ENCODE measurements at places on chromosomes 6 and 20.

DNA sequence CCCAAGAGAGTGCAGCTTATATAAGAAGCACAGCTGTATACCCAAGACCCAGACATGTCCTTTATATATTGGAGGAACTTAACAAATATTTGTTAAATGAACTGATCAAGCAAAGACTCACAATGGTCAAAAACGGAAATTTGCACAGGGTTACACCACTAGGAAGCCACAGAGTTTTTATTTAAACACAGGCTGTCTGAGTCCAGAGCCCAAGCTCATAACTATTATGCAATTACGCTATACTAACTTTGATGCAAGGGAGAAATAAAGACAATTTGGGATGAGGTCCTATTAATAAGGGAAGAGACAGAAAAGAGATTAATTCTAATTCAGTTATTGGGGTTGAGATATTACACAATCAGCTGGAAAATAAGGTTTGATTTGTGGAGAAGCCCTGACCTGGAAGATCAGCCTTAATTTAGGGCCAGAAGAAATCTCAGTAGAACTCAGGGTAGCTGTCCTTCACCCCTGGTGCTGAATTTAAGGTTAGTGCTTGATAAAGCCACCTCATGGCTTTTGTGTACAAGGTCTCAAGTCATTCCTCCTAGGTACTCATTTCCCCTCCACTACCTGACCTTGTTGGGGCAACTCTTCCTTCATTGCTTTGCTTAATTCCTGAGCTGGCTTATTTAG lies 10.5 kb upstream of the ZNF334 start:
- no peak for DNase-seq

DNA sequence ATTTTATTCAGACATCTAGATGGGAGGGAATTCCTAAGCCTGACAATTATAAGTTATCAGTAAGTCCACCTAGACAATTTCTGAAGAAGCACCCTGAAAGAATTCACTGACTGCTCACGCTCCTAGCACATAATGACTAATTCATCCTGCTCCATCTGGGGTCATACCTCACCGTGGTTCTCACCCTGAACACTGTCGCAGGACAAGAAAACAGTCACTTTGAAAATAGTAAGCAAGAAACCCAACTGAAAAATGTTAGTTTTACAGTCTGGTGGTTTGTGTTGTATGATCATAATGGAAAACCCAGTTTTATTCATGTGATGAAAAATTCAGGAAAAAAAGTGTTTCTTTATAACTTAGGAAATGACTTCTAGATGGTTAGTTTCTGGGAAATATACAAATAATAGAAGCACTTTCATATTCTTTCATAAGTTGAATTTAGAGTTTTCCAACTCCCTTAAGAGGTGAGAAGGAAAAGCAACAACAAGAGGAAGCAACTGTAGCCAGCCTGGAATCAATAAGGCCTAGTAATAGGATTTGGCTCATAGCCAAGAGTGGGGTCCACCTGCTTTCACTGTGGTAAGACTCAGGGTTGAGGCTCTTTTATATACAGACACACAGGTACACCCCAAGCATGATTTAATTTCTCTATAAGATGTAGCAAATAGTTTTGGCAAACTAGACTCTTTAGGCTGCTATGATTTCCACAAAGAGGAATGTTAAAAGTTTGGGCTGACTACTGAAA lies 94.1 kb downstream of the HIVEP2 start:
- no peak for DNase-seq

DNA sequence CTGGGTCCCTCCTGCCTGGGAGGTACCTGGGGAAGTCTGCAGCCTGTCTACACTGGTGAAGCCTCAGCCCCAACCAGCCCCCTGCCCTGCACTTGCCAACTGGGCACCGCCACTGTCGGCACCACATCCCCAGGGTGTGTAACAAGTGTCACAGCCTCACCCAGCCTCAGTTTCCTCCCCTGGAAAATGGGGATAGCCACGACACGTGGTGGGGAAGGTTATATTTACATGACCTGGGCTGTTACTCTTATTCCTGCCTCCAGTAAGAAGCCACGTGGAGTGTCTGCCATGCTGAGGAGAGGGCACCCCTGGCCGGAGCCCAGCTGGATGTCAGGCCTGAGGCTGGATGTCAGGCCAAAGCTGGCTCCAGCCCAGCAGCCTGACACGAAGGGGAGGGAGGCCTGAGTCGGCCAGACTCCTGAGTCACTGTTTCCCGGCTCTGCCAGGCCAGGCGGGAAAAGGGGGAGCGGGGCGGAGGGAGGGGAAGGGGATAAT lies 44.9 kb downstream of the SNAI1 start:
- DNase-seq = peak; percentile 53

DNA sequence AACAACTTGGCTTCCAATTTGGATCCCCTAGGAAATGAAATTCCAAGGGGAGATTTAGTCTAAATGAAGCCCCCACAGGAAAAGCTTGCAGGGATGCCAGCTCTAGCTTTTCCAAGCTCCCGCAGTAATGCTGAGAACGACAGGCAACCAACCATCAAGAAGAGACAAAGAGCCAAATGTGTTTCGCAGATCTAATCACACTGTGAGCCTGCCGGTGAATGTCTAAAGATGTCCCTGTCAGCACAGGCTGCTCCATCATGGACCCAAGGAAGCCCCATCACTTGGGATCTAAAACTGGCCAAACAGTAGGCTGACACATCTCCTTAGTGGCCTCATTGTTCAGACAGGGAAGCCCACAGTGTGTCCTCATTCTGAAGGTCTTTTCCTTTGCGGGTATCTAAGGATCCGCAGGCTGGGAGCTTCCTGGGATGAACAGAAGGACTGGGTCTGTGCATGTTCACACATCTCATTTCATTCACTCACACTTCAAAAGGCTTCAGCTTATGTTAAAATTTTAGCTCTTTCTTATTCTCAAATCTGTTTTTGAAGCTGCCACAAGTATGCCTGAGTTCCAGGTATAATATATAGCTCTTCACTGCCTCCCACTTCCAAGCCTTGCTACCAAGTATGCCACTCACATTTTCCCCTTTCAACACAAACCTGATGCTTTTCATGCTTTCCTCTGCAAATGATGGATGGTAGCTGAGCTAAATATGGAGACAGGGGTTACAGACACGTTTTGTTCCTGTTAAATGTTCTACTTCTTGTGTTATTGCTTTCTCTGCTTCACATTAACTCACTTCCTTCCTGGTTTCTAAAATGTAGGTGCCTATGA lies 229.8 kb downstream of the HIVEP2 start:
- DNase-seq = no peak

DNA sequence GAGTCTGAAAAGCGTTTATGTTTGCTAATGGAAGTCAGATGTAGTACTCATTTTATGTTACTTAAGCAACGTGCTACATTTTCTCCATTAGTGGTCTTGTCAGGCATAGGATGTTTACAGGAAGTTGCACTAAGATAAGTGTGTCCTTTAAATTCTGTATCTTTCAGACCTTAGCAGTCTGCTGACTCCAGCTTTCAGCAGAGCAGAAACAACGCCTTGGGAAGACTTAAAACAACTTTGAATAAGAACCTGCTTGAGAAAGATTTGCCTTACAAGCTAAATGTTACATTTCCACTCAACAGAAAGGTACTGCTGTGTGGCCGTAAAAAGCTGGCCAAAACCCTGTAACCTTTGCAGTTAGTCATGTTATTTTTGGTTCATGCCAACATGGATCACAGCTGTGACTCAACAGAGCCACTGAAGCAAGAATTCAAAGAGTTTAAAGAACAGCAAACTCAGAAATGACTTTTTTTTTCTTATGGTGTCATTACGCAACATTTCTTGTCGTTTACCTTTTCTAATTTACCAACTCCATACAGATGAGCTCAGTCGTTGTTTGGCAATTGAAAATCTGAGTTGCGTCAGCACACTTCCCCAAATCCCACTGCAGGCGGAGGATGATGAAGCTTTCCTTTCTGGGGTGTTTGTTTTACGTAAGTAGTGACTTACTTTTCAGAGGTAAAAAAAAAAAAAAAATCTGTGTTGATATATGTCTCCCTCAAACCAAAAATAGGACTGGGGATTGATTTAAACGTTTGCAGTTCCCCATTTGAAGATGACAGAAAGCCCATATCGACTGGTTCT lies 27.9 kb upstream of the BMP6 start:
- DNase-seq = peak; percentile 42

GRCh38 chr6:43951756-43952675 lies 175.2 kb downstream of the MRPL14 start:
- no peak for DNase-seq

DNA sequence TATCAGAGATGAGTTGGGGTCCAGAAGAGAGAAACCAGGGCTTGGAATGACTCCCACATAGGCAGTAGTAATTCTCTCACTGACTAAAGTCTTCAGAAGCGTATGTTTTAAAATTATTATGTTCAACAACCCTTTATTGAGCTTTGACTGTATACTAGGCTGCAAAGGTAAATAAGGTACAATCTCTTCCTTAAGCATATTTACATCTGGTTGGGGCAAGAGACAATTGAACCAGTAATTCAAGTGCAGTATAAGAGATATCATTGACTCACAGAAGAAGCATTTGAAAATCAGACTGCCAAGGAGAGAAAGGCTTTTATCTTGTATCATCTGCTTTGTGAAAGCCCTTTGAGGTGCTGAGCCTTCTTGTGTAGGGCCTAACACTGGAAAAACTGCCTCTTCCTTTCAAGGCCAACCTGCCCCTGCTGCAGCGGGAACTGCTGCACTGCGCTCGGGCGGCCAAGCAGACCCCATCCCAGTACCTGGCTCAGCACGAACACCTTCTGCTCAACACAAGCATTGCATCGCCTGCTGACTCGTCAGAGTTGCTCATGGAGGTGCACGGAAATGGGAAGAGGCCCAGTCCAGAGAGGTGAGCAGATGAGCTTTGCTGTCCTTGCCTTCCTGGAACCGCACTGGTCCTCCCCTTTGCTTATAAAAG lies 39.3 kb upstream of the C20orf144 start:
- no peak for DNase-seq

GRCh38 chr6:38305995-38306681 lies 333.6 kb downstream of the BTBD9 start:
- no peak for DNase-seq

DNA sequence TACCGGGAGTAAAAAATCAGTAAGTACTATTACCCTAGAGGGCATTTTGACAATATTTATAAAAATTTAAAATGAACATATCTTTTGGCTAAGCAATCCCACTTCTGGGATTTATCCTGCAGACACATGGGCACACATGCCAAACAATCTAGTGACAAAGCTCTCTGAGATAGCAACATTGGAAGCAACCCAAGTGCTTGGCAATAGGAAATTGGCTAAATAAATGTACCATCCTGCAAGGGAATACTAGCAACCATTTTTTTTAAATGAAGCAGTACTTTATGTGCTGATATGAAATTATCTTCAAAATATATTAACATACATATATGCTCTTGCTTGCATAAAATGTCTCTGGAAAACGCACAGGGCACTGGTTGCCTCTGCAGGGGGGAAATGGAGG lies 133.8 kb downstream of the SNX5 start:
- DNase-seq = no peak

GRCh38 chr6:1850121-1850839 lies 240.6 kb downstream of the FOXC1 start:
- DNase-seq = no peak

DNA sequence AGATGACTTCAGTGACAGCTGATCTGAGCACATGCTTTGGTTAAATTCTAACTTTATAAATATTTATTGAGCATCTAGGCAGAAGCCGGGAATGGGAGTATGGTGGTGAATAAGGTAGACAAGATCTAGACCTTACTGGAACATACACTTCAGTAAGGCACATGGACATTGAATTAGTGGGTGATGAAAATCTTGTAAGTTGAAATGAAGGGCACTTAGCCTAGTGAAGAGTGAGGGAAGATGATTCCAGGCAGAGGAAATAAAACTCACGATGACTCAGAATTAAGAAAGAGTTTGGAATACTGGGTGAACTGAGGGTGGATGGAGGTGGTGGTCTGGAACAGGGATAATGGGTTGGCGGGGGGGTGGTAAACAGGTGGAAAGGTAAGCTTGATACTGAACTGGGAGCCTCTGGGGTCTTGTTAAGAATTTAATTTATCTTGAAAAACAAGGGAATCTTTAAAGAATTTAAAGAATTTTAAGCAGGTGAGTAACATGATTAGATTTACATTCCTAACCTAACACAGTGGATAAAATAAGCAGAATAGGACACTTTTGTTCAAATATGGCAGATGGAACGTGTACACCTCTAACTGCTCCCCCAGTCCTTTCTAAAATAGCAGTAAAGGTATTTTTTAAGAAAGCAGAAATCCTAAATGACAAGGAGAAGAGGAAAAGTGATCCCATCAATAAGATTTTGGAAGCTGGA lies 75.2 kb upstream of the ARHGAP18 start:
- DNase-seq = no peak

- no peak for DNase-seq
These were observed 1017.3 kb downstream of the KIF16B start for GRCh38 chr20:15555913-15556312.

DNA sequence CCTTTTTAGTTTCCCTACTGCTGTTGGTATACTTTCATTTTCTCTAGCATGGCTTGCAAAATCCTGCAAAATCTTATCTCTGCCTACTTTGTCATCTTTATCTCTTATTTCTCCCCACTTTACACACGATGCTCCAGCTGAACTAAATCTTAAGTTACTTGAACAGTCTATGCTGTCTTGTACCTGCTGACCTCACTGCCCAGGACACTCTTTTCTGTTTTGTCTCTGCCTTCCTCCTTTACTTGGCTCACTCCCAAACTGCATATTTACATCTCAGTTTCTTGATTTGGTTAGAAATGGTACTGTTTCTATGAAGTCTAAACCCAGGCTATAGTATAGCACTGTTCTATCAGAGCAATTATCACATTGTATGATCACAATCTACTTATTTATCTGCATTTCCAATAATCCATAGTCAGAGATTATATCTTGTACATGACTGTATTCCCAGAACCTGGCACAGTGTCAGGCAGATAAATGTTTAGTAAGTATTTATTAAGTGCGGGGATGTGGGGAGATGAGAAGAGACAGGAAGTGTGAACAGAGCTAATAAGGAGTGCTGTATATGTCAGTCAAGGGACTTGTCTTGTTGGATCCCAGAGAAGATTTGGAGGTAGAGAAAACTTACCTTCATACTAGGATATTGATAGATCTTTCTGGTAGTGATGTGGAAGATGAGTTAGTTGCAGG lies 57.6 kb downstream of the ADGRG6 start:
- DNase-seq = no peak

GRCh38 chr20:47282864-47283263 lies 73.6 kb downstream of the ZMYND8 start:
- no peak for DNase-seq

DNA sequence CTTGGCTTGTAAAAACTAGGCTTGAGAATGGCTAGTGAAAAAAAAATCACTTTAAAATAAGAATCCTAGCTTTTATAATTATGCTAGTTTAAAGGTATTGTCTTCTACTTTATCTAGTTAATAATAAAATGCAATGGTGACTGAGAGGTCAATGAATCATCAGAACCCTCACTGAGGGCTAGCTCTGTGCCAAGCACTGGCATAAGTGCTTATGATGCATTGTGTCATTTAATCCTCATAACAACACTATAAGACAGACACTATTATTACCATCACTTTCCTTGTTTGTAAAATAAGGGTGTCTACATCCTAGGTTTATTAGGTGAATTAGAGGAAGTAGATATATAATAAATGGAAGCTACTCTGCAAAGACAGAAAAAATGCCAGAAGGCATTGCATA lies 144.3 kb downstream of the F13A1 start:
- DNase-seq = no peak
